Natural killer cell (primary cell): ENCODE measurements at places on chromosomes 2 and 18. TPM values are rescaled to one million over a fixed set of nuclear protein-coding genes. Genes with fewer than 3 reads are reported as not detected.

Gene DTNB
- 20.8 TPM for total RNA-seq

Gene CCDC85A
- not detected for total RNA-seq

Gene TDRD15
- 0.33 TPM for total RNA-seq

Gene TMEM200C
- not detected for total RNA-seq

- H3K4me3 ChIP-seq: no peak overlapping the region
- no peaks in the 10 kb centered on the region for H3K36me3 ChIP-seq
- DNase-seq: no peak
- H3K27ac ChIP-seq: no peak overlapping the region
Observed at GRCh38 chr2:220670511-220670910, 901.6 kb downstream of the EPHA4 start.

- H3K4me1 ChIP-seq: peaks cover 4% of the 10 kb centered on the region
- no peak overlapping the region for H3K27ac ChIP-seq
- H3K27me3 ChIP-seq: no peaks in the 10 kb centered on the region
- no peak overlapping the region for H3K4me3 ChIP-seq
Observed at GRCh38 chr2:36780231-36780839, 83.8 kb downstream of the VIT start.

GRCh38 chr18:58609536-58609993, 19.3 kb downstream of the ALPK2 start:
- DNase-seq: no peak
- H3K36me3 ChIP-seq: no peaks in the 10 kb centered on the region
- no peak overlapping the region for H3K27ac ChIP-seq
- H3K4me3 ChIP-seq: no peak overlapping the region
- H3K4me1 ChIP-seq: peaks cover 5% of the 10 kb centered on the region
- H3K27me3 ChIP-seq: no peaks in the 10 kb centered on the region

DNA sequence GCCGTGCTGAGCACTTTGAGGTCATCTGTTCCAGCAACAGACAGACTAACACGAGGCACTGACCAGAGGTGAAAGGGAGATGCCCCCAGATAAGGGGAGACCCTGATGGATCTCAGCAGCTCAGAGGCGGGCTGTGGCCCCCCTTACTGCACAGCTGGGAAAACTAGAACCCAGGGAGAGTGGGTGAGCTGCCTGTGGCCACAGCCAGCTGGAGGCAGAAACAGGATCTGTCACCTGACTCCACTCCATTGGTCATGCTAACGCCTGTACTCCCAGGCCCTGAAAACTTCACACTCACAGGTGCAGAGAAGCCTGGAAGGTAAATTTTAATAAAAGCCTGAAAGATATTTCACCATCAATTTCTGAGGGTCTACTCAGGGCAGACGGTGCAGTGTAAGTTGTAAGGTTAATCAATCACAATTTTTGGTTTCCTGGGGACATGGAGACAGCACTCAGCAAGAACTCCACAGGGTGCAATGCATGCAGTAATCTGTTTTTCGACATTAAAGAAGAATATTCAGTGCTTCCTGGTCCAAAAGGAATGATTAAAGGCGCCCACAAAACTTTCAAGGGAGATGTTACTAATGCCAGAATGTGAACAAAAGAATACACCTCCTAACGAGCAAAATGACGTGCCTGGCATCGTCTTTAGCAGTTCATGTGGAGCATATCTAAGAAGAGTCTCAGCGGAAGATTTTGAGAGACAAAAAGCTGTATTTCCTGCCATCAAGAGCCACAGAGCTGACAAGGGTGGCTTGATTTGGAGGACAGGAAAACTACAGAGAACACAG, 173.4 kb downstream of the EIPR1 start:
- peaks cover 11% of the 10 kb centered on the region for H3K4me1 ChIP-seq
- H3K4me3 ChIP-seq: no peak overlapping the region
- peaks cover 7% of the 10 kb centered on the region for H3K36me3 ChIP-seq
- no peak overlapping the region for H3K27ac ChIP-seq
- no peaks in the 10 kb centered on the region for H3K27me3 ChIP-seq

GRCh38 chr2:25669520-25669919, 3.9 kb downstream of the DTNB start:
- H3K27me3 ChIP-seq: no peaks in the 10 kb centered on the region
- DNase-seq: no peak
- no peak overlapping the region for H3K4me3 ChIP-seq
- no peak overlapping the region for H3K27ac ChIP-seq

DNA sequence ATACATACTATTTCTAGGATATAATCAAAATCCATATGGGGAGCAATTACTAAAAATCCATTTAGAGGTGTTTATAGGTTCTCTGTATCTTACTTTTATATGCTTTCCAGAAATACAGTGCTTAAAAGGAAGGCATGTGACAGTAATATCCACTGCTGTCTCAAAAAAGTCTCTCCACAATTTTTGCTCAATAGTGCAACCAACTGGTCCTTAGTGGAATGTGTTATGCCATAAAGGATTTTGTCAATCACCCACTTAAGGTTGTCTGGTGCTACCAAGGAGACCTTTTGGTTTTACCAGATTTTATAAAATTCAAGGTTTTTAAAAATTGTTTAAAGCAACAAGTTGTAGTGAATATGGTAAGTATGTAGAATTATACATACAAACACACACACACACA, 328.5 kb upstream of the DSEL start:
- H3K27me3 ChIP-seq: no peaks in the 10 kb centered on the region
- DNase-seq: no peak
- H3K4me3 ChIP-seq: no peak overlapping the region
- no peaks in the 10 kb centered on the region for H3K4me1 ChIP-seq
